ENCODE measurements at places on chromosomes 7 and 10. TPM values are rescaled to one million over a fixed set of nuclear protein-coding genes. Genes with fewer than 3 reads are reported as not detected.

VWA2 gene
- total RNA-seq = not detected

C10orf105 gene
- not detected for total RNA-seq

ACTL6B gene
- total RNA-seq = not detected

C7orf57 gene
- total RNA-seq = 0.20 TPM

KCNIP2 gene
- 1.1 TPM for total RNA-seq

CYP3A4 gene
- total RNA-seq = not detected

STEAP4 gene
- total RNA-seq = not detected

PLXNA4 gene
- 1.9 TPM for total RNA-seq

EPDR1 gene
- total RNA-seq = 89.0 TPM

GBX1 gene
- not detected for total RNA-seq

PSD gene
- 0.42 TPM for total RNA-seq

PLXDC2 gene
- total RNA-seq = 0.02 TPM

ZNF804B gene
- not detected for total RNA-seq

WDFY4 gene
- not detected for total RNA-seq

Data from A549 treated with CORT108297 at 1 μM for 4 hours (cell line).